ENCODE measurements at places on chromosomes 13 and 19.

DNA sequence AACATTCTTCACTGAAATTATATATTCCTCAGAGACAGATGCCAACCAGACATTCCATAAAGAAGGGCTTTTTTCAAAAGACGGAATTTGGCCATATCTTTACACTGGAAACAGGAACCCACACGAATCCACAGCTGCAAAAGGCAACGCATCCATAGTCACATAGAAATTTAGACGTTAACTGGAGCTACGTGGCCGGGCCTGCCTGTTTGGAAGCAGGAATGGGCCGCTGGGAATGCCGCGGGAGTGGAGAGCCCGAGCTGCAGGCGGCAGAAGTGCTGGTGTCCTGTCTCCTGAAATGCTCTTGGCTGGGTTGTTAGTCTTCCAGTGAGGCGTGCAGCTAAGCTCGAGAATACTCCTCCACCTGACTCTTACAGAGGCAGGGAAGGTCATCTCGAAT, 122.2 kb downstream of the KL start:
- DNase-seq: no peak

GRCh38 chr19:35013041-35013819, 13.1 kb downstream of the GRAMD1A start:
- peak; percentile 62 for DNase-seq

- DNase-seq: no peak
These were observed 27.8 kb downstream of the RFC3 start for GRCh38 chr13:33845572-33846302.

DNA sequence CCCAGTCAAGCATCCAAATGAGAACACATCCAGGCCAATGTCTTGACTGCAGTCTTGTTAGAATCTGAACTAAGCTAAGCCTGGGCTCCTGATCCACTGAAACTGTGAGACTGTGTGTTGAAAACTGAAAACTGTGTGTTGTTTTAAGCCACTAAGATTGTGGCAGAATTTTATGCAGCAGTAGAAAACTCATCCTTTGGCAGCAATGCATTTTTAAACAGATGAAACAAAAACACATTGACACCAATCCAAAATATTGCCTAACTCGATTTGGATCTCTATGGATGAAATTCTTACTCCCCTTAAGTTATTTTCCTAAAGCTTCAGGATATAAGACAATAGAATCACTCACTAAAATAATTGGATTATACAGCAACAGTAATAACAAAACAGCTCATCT, 202.3 kb upstream of the KLF12 start:
- no peak for DNase-seq

GRCh38 chr13:73556902-73557301, 498.1 kb downstream of the KLF5 start:
- DNase-seq: no peak

DNA sequence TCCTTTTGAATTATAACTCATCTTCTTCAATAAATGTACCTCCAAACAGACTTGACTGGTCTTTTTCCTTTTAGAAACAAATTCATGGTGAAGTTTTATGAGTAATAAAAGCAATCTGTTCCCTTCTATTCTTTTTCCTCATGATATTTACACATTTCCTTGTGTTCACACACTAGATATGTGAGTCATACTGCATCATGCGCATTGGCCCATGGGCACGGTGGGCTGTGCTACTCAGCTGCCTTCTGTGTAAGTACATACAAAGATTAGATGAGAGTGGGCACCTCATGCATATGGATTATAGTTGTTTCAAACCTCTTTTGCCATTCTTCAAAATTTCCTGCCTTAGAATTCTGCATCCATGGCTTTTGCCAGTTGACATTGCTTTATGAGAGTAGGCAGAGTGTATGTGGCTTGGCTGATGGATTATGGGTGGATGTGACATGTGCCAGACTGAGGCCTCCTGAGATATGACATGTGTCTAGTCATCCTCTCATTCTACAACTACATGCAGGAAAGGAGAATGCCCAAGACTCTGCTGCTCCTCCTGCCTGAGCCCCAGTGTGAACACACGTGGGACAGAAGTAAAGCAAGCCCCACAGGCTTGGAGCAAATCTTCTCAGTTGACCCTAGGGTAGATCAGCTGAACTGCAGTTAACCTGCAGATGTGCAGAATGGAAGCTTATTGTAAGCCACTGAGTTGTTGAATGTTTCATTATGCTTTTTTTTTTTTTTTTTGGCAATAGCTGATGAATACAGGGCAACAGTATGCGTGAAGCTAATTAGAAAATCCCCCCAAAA, 109.9 kb downstream of the RBM26 start:
- DNase-seq: no peak

GRCh38 chr13:36154567-36155291, 23.5 kb upstream of the DCLK1 start:
- no peak for DNase-seq

DNA sequence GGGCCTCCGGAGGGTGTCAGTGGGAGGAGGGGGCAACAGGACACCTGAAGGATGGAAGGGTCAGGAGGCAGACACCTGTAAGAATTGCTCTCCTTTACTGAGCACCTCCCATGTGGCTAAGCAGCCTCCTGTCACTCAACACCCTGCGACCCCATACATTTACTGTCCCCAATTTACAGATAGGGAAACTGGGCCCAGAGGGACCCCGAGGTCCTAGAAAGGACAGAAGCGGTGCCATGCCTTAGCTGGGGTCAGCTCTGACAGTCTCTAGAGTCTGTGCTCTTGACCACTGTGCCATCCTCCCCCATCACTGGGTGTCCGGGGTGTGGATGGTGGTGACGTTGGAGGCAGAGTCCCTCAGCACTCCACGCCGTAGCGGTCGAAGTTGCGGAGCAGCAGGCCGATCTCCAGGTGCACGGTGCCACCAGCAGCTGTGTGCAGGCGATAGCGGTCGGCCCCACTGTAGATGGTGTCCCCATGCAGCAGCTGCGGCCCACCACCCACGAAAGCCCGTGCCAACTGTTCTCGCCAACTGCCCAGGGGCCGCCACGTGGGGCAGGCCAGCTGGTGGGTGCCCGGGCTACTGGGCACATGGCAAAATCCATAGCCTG, 726 bp upstream of the TGFB1 start:
- no peak for DNase-seq

DNA sequence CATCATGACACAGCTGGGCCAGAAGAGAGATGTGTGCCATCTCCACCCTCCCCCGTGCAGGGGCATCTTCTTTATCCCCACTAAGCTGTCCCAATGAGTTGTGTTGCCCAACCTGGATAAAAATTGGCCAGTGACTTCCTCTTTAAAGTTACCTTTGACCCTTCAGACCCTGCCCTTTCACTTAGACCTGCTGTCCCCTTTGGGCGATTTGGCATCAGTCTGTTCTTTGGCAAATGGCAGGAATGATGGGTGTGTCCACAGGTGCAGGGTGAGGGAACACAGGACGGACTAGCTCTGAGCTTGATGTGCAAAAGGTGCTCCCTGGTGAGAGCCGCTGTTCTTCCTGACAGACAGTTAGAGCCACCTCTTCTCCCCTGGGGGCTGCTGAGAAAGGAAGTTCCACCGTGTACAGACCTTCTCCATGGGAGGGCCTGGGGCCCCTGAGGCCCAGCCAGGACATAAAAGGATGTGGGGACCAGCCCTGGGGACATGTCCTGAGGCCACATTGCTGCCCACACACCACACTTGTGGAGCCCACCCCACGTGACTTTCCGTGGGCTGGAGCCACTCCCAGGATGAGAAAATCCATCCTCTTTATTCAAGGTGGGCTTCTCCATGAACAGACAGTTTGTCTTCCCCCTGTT, 1.7 kb downstream of the CYP4F8 start:
- no peak for DNase-seq

DNA sequence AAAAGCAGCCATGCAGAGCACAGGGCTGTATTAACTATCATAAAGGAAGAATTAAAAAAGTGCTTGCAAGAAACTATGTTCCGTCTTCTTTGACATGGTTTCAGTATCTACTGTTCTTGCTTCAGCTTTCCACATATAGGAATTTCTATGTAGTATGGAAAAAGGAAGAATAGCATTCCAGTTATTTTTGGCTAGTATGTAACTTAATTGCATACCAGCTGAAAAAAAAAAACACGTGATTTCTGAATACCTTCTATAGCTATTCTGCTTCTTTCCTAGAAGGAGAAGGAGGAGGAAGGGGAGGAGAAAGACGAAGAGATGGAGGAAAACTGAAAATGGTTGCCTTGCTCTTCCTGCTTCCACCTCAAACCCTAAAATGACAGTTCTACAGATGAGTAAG, 619.0 kb downstream of the KCTD12 start:
- no peak for DNase-seq

- DNase-seq: no peak
These were observed 47.8 kb downstream of the KCTD15 start for GRCh38 chr19:33844478-33844877.

GRCh38 chr19:13172346-13173138, 22.3 kb downstream of the IER2 start:
- DNase-seq: peak; percentile 65

DNA sequence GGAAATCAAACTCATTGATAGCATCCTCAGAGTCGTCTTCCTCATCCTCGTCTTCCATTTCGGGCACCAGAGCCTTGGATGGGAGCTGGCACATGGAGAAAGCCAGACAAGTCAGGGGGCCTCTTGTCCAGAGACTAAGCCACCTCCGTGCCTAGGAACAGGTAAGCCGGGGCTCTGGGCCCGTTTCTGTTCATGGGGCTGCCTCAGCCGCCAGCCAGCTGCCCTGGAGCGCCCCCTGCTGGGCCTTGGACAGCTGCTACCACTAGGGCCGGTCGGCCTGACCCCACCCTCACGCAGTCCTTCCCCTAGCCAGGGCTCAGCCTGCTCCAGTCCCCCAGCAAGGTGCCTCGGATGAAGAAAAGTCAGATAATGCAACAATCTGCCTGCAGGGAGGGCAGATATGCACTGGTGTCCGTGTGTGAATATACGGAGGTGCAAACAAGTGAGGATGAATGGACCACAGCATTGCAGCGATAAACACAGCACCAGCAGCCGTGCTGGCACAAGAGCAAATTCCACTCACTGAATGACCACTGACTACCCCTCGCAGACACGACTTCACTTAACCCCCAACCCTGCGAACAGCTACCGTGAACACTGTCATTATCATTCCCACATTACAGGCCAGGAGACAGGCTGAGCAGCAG, 11.9 kb upstream of the PRKD2 start:
- peak; percentile 48 for DNase-seq

DNA sequence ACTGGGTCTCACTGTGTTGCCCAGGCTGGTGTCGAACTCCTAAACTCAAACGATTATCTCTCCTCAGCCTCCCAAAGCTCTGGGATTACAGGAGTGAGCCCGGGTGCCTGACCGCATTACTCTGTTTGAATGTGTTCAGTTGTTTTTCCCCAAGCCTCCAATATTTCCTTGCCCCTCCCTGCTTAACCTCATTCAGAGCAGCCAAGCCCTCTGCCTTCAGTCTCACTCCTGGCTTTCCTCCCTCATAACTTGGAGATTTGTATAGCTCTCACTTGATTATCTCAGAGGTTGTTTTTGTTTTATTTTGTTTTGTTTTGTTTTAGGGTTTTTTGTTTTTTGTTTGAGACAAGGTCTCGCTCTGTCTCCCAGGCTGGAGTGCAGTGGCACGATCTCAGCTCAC, 11.4 kb downstream of the EPHX3 start:
- DNase-seq: no peak

DNA sequence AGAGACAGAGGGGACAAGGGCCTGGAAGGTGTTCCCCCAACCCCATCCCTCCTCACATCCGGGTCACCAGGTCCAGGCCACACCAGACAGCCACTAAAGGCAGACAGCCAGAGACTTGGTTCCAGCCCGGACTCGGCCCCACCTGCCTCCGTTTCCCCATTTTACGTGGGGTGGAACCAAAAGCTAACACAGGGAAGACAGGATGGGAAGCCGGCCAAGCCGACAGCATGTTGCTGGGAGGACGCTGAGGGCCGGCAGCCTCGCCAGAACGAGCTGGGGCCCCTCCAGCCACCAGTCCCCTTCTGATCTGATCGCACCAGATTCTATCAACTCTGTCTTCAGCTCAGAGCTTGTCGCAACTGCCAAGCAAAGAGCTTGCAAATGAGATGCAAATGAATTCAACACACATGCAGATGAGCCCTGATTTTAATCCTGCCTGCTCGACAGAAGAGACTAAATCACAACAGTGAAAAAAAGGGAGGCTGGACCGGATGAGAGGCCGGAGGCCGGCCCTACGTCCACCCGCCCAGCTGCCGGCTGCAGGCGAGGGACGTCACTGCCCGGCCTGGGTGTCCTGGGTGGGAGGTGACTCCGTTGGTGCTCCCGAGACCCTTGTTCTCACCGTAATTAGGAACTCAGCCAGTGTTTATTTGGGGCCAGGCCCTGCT, 17.5 kb upstream of the SHC2 start:
- DNase-seq: no peak

All from activated CD8-positive, alpha-beta memory T cell treated with anti-CD3 and anti-CD28 coated beads for 48 hours (primary cell).